Ureter (tissue), 1 donor: ENCODE measurements at places on chromosomes 6 and 20. TPM values are rescaled to one million over a fixed set of nuclear protein-coding genes. Genes with fewer than 3 reads are reported as not detected.

ATF6B gene
- 121 TPM for total RNA-seq

LPIN3 gene
- total RNA-seq = 30.4 TPM

SS18L1 gene
- total RNA-seq = 15.6 TPM

DNPH1 gene
- 42.8 TPM for total RNA-seq

TBXT gene
- total RNA-seq = not detected

GNMT gene
- total RNA-seq = 0.73 TPM

PRSS16 gene
- 13.0 TPM for total RNA-seq

DEFB110 gene
- not detected for total RNA-seq
